ENCODE measurements at places on chromosomes 13 and 19.

DNA sequence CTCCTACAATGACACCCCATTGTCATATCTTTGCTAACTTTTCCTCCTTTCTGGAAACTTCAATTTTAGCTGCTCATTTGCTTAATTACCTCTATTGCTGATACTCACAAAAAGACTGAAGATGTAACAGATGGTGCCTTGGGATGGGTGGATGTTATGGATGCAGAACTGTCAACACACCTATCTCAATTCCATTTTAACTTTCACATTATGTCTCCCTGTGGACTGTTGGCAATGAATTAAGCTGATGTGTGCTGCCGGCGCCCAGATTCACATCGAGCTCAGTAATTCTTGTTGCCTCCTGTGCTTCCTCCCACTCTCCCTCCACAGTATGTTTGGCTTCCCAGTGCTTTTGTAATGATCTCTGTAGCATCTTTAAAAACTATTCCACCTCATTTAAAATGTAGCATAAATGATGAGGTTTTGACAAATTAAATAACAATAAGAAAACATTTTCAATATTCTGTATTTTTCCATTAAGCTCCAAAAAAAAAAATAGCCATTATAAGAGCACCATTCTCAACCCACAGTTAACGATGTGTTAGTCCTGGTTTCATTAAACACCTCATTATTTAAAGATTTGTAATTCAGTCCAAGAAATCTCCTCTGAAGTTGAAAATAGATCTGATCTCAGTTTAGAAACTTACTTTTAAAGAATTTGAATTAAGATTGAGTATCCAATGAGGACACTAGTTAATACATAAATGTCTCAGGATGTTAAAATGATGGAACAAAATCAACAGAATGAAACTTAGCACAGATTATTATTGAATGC is 99.9 kb upstream of the FAM216B start:
- DNase-seq = no peak

- DNase-seq = no peak
Measured at GRCh38 chr19:6343462-6343861, 10.1 kb upstream of the ACER1 start.

- DNase-seq = no peak
Measured at GRCh38 chr13:41944635-41945397, 16.1 kb downstream of the VWA8 start.

DNA sequence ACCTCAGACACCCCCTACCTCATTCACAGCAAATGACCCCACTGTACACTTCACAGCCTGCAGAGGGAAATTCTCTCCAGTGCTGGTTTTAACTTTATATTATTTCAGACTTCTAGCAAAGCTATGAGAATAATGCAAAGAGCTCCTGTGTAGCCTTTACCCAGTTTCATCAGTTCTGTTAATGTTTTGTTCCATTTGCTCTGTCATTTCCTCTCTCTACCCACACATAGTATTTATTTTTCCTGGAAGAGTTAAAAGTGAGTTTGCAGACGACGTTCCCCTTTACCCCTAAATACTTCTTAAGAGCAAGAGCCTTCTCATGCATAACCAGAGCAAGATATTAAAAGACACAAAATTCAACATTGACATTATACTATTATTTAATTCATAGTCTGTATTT is 49.9 kb upstream of the ADGRE1 start:
- DNase-seq = no peak

DNA sequence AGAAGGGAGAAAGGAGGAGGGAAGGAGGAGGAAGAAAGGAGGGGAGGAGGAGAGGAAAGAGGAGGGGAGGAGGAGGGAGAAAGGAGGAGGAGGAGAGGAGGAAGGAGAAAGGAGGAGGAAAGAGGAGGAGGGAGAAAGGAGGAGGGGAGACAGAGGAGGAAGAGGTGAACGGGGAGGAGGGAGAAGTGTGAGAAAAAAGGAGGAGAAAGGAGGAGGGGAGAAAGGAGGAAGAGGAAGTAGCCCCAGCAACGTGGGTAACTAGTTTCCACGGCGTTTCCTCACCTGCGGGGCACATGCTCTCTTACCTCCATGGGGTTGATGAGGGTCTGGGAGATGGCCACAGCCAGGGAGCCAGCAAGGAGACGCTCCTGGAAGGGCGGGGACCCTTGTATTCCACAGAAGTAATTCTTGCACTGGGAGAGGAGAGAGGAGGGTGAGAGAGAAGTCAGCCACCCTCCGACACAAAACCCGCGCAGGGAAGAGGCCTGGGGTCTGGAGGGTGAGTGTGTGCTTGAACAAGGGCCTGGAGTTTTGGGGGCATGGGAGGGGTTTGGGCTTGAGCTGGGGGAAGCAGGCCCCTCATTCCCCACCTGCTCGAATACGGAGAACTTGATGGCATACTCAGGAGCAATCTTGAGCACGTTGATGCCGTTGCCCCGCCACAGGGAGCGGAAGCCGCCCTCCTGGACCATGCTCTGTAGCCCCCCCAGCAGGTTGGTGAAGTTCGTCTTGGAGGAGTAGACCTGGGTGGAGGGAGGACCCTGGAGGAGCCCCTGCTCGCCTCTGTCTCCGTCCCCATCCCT is 3.9 kb downstream of the SLC25A41 start:
- no peak for DNase-seq

GRCh38 chr13:25816239-25816638 is 235.6 kb downstream of the SHISA2 start:
- DNase-seq = no peak

DNA sequence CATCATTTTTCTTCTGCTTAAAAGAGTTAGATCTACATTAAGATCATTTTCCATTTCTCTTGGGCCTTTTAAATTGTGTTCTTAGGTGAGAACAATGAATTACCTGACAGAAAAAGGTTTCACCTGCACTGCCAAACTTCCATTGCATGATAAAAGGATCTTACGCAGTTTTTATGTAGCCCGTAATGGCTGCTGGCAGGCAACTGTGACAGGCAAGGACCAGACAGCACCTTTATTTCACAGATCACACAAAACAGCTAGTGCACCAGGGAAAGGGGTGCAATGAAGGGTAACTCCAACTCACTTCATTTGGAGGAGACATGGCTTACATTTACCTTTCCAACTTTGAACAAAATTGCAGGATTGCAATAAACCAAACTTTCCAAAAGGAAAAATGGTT is 159.8 kb downstream of the SLITRK1 start:
- no peak for DNase-seq

DNA sequence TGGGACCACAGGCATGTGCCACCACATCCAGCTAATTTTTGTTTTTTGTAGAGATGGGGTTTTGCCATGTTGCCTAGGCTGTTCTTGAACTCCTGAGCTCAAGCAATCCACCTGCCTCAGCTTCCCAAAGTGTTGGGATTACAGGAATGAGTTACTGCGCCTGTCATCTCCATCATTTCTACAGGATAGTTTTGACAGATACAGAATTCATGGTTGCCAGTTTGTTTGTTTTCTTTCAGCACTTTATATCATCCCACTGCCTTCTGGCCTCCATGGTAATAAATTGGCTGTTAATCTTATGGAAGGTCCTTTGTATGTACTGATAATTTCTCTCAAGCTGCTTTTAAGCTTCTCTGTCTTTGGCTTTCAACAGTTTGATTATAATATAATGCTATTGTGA is 165.2 kb downstream of the RNF17 start:
- DNase-seq = no peak
